ENCODE measurements at places on chromosomes 11 and 22.

GRCh38 chr11:34968862-34969261, 52.4 kb downstream of the PDHX start:
- no peak for DNase-seq

DNA sequence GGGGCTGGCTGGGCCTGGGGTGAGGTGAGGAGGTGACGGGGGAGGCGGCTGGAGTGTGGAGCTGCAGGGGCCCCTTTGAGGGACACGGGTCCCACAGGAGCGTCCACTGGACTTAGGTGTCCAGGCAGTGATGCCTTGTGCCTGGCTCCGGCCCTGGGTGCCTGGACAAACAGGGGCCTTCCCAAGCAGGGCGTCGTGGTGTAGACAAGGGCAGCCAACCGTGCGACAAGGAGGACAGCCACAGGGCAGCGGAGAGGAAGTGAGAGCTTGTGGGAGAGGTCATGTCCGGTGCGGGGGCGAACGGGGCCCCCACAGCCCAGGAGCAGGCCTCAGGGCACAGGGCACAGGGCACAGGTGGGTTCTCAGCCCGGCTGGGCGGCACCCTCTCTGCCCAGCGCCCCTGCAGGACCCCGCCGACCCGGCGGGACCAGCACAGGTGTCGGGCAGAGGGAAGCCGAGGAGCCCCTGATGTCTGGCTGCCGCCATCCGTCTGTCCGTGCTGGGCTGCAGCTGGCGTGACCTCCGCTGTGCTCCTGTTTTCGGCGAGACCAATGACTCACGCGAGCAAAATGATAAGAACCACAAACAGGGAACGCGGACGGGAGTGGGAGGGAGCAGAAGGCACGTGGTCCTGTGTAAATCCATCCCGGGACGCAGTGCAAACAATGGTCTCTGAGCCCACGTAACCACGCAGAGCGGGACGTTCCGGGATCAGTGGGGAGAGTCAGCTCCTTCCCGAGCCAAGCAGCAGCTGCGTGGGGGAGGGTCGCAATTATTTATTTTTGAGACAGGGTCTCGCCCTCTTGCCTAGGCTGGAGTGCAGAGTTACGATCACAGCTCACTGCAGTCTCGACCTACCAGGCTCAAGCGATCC, 49.1 kb upstream of the A4GALT start:
- no peak for DNase-seq

DNA sequence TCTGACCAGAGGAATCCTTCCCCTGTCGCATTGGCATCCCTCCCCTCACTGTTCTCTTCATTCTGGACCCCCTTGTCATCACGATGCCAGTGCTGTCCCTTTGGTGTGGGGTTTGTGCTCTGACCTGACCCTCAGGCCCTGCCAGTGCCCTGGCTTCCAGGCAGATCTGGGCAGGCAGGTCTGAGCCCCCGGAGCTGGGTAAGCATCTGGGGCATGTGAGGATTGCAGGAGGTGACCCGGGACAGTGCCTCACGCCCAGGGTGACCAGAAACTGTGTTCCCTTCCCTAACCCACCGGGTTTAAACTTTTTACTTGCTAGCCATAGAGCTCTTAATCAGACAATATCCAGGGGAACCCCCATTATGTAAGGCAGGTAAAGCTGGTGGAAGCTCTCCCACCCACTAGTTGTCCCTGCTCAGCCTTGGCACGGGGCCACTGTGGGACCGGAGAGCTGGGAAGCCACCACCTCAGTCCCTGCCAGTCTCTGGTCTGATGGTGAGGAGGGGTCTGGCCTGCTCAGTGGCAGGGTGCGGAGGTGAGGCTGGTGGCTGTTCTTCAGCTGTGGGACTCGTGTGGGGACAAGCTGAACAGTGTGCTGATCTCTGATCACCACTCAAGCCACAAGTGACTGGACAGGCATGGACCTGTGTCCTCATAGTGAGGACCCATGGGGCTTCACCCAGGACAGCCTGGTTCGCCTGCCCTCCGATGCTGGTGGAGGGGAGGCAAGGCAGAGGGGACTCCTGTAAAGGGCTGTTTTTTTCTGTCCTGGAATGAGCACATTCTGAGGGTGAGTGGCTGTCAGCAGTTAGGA, 38.0 kb downstream of the BCR start:
- no peak for DNase-seq

DNA sequence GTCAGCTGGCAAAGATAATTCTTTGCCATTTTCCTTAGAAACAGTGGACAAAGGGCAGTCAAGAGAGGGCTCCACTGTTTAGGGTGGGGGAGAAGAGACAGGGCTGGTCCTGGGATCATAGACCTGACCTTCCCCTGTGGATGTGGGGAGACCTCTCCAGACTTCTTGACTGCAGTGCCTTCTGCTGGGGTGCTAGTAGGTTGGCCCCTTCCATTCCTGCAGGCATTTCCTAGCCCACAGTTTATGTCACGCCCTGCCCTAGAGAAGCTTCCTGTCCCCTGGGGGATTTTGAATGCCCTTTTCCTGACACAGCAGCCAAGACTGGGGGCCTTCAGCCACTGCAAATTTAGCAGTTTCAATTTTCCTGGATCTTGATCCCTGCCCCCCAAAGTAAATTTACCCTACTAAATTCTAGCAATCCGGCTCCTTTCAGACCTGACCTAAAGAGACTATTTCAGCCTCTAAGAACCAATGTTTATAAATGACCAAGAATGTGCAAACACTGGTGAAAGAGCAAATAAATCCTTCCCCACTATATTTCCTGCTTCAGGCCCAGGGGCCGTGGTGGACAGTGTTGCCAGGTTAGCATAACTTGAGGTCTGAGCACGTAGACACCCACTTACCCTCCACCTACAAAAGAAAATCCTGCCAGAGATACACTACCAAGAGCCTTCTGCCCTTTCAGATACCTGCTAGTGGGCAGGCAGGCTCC, 58.4 kb downstream of the PPFIBP2 start:
- no peak for DNase-seq

GRCh38 chr11:134552749-134553148, 140.7 kb upstream of the B3GAT1 start:
- DNase-seq = no peak

GRCh38 chr11:86809561-86809960, 9.2 kb downstream of the PRSS23 start:
- DNase-seq = no peak

DNA sequence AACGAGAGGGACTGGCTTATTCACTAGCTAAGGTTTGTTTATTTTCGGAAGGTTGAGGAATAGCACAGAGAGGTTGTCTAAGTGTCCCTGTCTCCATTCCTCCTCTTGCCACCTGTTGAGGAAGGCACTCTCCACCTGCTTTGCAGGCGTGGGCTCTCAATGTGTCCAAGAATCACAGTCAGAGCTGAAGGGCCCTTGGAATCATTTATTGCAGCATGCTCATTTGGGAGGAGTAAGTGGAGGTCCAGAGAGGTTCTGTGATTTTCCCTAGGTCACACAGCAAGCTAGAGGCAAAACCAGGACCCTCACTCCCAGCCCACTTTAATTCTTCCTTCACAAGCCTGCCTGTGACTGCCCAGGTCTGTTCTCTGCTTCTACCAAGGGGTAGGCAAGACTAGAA, 21.3 kb downstream of the ZBTB16 start:
- no peak for DNase-seq

GRCh38 chr11:74319139-74319816, 7.8 kb upstream of the P4HA3 start:
- DNase-seq = no peak

DNA sequence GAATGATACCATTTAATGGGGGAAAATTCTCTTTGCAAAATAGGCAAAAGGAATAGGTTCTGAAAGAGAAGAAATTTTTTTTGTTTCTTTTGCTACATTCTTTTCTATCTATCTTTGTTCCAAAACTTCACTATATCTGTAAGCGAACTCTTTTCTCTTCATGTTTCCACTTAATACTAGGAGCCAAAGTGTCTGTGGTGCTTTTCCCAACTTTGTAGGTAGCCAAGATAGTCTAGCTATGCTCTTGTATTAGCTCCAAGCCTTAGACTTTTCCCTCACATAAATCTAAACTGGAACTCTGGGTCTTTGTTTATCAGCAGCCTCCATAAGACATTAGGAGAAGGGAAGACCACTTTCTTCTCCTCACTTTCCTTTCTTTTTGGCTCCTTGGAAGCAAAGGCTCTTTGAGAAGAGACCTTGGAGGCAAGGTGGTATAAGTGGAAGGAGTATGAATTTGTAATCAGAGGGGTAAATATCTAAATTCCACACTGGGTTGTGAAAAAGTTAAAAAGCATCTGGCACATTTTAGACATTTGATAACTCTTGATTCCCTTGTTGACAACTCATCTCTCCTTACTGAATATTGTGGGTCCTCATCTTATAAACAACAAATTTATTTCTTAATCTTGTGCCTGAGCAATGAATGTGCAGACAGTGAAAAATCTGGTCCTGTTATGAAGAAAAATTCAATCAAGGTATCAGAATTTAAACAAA, 130.0 kb downstream of the EHF start:
- DNase-seq = no peak

DNA sequence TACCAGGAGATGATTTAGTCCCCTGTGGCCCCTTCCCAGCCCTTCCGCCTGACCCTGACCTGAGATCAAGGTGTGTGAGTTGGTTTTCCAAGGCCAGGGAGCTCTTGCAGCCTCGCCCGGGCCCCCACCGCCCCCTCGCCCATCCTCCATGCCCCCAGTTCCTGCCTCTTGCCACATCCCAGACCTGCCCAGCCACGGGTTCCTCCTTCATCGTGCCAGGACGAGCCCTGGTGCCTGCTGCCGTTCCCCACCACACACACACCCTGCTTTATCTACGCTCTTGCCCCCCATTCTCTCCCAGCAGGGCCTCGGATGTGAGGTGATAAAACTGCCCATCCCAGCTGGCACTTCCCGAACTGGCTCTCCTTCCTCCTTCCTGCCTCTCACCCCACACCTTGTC, 1.4 kb upstream of the LIF start:
- DNase-seq = no peak

GRCh38 chr11:100970283-100971164, 159.1 kb downstream of the PGR start:
- no peak for DNase-seq

- DNase-seq = no peak
Observed at GRCh38 chr11:8501836-8502235, 92.2 kb downstream of the STK33 start.

GRCh38 chr11:45141631-45142030, 4.8 kb upstream of the PRDM11 start:
- no peak for DNase-seq

DNA sequence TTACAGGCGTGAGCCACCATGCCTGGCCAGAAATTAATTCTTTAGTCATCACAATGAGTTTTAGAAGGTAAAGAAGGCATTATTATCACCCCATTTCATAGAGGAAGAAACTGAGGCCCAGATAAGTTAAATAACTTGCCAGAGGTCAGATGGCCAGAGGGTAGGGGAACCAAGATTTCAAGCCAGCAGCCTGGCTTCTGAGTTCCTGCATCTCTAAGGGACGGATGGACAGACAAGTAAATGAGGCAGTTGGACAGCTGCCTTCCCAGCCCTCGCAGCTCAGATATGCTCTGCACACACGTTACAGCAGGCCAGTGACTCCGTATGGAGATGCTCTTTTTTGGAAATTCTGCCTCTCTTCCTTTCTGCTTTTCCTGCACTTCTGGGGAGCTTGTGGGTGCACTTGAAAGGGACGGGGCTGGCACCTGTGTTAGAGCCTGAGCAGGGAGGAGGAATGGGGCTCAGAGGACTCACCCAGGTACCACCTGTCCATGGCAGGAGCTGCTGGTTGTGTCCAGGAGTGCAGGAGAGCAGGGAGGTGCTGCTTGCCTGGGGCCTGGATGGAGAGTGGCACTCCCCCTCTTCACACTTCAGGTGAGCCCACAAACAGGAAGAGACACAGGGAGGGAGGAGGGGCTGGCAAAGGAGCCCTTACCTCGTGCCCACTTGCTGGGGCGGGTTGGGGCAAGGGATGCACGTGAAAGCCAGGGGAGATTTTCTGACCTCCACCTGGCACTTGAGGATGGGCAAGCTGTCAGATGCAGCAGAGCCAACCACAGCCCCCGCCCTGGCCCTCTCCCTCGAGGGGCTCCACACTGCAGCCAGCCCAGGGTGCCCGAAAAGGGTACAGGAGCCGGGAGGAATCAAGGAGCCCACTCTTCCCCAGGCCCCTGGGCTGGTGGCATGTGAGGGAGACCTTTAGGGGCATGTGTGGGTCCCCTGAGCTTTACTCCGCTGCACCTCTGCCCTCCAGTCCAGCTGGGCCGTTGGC, 3.3 kb upstream of the FXYD2 start:
- DNase-seq = peak; percentile 76

GRCh38 chr11:36002196-36002595, 58.3 kb downstream of the LDLRAD3 start:
- DNase-seq = no peak

DNA sequence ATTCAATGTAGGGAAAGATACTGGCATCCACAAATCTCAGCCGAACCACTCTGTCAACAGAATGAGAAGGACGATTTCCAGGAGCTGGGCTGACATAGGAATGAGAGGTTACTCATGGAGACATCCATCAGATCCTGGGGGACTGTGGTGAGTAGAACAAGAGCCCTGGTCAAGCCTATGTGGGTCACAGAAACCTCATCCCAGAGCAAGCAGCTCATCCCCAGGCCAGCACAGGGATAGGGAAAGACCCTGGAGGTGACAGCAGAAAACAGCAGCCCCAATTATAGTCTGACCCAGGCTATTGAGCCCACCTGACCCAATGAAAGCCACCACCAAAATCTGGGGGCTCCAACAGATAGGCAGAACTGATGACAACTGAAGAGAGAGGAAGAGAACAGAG, 128.0 kb upstream of the SERPIND1 start:
- DNase-seq = no peak

GRCh38 chr22:48949375-48950149, 878.1 kb downstream of the BRD1 start:
- no peak for DNase-seq

Measured in NCI-H510A (cell line).